ENCODE measurements at places on chromosomes 6 and 20.
A peak's percentile ranks its signal among the peaks of the same experiment; 100 is the strongest.

DNA sequence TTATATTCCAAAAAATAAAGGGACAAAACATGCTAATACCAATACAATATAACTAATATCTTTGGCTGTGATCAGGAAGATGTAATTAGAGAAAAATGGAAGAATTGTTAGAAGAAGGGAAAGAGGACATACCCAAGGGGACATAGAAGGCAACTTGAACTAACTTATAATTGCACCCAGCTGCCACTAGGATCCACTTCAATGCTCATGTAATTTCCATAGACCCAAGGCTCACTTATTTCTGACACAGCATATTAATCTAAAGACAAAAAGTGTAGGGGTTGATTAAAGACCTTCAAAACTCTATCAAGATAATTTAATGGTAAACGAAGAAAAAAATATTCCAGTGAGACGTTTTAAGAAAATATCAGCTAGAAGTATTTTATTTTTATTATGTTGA, 396.0 kb upstream of the ADGRB3 start:
- DNase-seq: no peak

DNA sequence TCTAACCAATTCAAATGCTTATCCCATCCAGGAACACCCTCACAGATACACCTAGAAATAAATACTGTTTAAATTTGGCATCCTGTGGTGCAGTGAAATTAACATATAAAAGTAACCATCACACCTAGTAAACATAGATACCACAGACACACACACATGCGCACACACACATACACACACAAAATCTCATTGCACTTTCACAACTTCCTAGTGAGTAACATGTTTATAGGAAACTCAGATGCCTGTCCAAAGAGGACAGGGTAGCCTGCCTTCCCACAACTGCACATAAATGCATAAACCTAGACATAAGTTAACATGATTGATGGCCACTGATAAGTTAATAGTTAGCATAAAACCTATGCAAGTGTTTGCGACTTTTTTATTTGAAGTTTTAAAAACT, 56.8 kb downstream of the LRRC1 start:
- no peak for DNase-seq

DNA sequence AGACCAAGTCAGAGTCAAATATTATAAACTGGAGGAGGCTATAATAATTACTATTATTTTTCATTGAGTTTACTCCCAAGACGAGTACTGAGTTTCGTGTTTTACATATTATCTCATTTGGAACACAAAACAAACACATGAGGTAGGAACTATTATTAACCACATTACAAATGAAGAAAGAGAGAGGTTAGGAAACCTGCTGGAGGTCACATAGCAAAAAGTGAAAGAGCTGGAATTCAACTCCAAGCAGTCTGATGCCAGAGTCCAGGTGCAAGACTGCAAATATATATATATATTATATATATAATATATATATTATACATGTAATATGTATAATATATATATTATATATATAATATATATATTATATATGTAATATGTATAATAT, 7.3 kb downstream of the RNF24 start:
- DNase-seq: no peak

DNA sequence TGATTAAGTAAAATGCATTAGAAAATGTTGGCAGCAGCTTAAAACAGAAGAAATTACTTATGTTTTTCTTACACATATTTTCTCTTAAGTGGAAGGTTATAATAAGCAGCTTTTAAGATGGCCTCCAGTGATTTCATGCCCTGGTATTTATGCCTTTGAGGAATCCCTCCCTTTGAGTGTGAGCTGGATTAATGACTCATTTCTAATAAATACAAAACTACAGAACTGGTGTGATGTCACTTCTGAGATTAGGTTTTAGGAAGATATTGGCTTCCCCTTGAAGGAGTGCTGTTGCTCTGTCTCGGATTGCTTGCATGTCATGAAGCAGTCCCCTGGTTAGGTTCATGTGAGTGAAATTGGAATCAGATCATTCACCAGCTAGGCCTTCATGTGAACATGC, 143.2 kb upstream of the EPHA7 start:
- no peak for DNase-seq

DNA sequence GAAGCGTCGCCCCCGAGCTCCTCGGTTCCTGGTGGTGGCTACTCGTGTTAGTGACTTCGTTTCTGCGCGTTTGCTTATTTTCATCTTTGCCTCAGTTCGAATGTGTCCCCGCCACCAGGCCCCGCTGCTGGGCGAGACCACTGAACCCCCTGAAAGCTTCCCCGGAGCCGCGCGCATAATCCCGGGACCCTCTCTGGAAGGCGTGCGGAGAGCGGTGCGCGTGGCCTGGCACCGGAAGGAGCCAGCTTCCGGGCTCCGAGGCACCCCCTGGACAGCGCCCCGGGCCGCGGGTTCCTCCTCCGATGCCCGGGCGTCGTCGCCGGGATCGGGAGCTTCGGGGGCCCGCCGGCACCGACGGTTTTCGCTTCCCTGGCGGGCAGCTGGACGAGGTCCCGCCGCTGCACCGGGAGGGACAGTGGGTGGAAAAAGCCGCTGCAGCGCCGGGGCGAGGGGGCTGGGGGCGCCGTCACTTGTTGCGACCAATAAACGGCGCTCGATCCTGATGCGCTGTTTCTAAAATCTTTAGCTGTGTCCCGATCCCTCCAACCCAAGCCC, 643 bp upstream of the SLC35D3 start:
- no peak for DNase-seq

DNA sequence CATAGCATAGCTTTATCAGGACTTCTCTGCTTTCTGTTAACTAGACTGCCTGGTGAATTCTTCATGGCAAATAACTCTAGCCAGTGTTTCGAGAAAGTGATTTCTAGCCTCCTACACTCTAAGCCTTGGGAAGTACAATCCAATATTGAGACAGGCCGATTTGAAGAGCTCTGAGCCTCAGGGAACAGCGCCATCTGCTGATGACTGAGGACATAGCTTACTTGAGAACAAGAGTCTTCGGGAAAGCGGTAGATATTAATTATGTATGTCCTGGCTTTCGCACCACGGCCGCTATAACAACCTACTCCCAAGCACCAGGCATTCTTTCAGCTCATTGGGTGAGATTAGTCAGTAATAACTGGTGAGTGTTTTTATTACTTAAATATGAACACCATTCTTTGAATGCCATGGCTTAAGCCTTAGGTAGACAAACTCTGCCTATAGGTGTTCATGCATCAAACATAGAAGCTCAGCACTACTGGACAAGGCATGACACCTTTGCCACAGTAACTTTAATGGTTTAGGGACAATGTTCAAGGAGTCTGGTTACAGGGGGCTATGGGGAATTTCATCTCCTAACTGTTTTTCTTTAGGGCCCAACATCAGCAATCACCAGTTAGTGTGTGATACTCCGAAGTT, 518.6 kb downstream of the BMP2 start:
- DNase-seq: peak; percentile 78

GRCh38 chr6:56140090-56140489, 107.3 kb downstream of the COL21A1 start:
- no peak for DNase-seq

DNA sequence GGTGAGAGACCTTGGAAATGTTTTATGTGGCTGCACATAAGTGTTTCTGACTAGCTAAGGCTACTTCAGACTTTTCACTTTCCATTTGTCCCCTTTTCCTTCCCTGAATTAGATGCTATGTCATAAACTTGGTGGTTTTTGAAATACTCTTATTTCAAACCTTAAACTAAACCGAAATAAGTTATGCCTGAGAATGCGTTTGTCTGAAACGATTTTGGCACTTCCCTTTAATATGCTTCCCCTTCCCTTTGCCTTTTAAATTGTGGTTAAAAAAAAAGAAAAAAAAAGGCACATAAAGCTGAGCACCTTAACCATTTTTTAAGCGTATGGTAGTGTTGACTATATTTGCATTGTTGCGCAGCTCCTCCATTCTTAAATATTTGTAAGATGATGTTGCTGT, 14.3 kb downstream of the ZNF451 start:
- no peak for DNase-seq

DNA sequence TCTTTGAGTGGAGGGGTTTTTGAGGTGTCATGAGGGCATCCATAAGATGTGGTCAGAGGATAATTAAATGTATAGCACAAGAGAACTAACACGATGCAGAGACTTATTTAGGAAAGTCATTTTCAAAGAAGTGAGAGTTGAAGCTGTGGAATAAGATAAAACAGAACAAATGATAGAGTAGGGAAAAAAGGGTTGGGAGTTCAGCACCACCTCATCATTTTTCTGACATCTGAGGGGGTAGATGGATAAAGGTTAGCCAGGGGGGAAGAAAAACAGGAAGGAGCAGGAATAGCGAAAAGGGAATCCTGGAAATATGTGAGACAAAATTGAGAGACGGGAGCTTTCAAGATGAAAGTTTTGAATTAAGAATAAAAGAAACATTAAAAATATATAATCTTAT, 434.2 kb downstream of the NKAIN2 start:
- no peak for DNase-seq

GRCh38 chr6:53375847-53376246, 27.1 kb upstream of the ELOVL5 start:
- no peak for DNase-seq

- no peak for DNase-seq
Observed at GRCh38 chr6:159693894-159694545, 979 bp upstream of the SOD2 start.

DNA sequence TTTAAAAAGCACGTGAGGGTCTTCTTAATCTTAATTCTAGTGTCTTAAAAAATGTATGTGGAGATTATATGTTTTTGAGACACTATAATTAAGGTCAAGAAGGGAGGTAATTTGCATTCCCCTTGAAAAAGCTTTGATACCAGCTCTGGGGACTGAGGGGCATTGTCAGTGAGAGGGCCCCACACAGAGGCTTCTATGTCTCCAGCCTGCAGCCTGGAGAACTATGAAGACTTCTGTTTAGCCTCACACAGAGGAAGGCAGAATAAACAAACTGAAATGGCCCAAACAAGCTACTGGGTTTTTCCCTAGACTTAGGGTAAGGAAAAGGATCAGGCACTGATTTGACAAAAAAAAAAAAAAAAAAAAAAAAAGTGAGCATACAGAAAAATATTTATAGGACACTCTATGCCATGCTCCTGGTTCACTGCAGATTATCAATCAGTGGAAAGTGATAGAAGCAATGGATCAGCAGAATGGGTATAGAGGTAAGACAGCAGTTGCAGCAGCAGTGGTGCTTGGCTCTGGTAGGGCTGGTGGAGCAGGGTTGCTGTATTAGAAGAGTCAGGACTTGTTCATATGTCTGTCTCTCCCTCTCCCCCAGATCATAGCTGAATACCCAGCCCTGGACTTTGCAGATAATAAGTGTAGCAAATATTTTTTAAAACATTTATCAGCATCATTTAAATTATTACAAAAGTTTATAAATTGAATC, 85.4 kb downstream of the KLHL32 start:
- DNase-seq: no peak

- DNase-seq: peak; percentile 57
Observed at GRCh38 chr20:58471193-58472164, 43.7 kb downstream of the APCDD1L start.

GRCh38 chr6:37638414-37639341, 59.0 kb downstream of the MDGA1 start:
- no peak for DNase-seq

DNA sequence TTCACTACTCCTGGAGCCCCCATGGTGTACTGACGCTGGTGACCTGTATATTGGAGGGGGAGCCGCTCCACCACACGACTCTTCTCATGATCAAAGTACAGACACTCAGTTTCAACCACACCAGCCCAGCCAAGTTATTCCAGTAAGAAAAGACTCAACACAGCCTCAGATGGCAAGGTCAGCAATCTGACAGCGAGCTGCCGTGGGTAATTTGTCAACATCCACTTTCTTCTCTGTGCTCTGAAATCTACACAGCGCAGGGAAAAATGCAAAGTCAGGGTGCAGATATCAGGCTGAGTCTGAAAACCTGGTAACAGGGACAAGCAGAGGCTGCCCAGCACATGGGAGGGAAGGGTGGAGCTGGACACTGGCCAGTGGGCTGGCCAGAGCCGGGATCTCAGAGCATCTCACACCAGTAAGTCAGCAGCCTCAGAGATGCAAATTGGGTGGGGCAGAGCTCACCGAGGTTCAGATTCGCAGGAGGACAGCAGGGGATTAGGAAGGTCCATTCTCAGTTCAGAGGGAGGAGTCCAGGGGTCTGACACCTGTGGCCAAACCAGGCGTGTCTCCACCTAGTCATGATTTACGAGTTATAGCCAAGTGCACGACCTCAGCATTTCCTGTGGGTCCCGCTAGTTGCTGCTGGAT, 44.5 kb upstream of the RPS6KA2 start:
- no peak for DNase-seq

GRCh38 chr6:34027445-34027936, 118.4 kb downstream of the GRM4 start:
- no peak for DNase-seq

DNA sequence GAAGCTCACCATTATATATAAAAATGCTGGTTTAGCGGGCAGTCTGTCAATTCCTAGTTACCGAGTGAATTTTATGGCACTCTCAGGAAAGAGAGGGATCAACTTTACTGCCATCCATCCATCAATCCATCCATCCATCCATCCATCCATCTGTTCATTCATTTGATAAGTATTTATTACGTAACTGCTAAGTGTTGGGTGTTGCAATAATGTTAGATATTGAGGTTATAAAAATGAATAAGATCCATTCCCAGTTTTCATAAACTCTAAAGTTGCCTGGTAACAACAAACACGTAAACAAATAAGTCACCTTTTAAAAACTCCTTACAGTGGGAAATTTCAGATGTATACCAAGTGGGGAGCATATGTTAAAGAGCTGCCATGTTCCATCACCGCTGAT, 36.8 kb downstream of the SASH1 start:
- no peak for DNase-seq

- DNase-seq: no peak
Observed at GRCh38 chr20:43516251-43516824, 8.8 kb downstream of the L3MBTL1 start.

DNA sequence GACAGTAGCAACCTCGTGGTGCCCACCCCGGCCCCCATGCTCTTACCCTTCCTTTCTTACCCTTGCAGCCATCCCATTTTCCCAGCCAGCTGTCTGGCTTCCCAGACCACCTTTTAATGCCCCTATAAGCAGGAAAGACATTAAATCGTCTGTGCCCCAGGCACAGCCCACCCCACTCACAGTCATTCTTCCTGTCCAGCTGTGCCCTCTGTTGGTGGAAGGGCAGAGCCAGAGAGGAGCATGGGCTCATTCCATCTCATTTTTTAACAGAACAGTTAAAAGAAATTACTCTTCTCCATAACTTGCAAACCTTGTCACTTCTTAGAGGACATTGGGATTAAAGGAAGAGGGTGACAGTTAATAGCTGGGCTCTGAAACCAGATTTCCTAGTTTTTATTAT, 240.5 kb downstream of the NRN1 start:
- no peak for DNase-seq

DNA sequence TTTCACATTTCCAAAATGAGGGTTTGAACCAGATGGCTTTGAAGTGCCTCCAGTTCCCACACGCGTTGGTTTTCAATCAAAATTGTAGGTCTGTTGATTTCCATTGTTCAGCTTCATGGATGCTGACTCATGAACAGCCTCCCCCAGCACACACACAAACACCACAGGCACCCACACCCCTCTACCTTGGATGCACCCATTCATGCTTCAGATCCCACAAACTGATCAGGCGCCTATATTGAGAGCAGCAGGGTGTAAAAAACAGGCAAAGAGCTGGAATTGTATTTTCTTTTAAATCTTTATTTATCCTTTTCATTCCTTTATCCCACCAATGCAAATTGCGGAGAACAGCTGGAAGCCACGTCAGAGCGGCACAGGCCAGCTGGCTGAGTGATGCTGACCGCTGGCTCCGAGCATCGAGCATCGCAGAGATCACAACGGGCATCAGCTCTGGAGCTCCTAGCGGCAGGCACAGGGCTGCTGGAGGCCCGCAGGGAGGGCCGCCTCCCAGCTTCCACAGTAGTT, 29.3 kb upstream of the TBC1D7 start:
- no peak for DNase-seq

Data from right renal cortex interstitium (tissue), 3 donors.